IPS DF 6.9 (cell line): ENCODE measurements at places on chromosomes 7 and 10.

DNA sequence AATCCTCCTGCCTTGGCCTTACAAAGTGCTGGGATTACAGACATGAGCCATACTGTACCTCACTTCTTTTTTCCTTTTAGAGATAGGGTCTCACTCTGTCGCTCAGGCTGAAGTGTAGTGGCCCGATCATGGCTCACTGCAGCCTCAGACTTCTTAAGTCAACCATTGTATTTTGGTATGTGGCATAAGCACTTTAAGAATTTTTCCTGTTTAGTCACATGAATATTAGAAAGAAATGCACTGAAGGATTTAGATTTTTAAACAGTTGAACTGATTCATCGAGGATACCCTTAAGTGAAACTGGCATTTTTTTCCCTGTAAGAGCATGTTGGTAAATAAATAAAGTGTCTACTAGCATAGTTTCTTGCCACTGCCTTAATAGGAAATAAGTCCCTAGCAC is 319.3 kb upstream of the CACNA2D1 start:
- DNase-seq, result no peak

- no peak for DNase-seq
Measured at GRCh38 chr10:124827474-124827873, 25.9 kb downstream of the ABRAXAS2 start.

DNA sequence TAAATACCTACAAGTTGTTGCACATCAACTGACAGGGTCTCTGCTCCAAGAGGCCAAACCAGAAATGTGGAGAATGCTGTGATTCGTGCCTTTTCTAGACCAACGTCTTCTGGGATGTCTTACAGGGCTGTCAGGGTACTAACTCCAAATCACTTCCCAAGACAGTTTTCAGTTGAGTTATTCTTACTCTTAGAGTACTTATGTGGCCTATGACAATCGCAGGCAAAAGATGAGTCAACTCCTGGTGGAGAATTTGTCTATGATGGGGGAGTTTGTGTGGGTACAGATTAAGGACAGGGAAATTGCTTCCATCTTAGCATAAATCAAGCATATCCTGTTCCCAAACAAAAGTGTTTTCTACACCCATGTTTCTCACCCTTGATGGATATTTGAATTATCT is 734.8 kb downstream of the TNS3 start:
- DNase-seq, result no peak

GRCh38 chr10:132162021-132162531 is 24.7 kb upstream of the DPYSL4 start:
- no peak for DNase-seq

- no peak for DNase-seq
Measured at GRCh38 chr10:69792341-69792740, 9.4 kb upstream of the COL13A1 start.

- no peak for DNase-seq
Measured at GRCh38 chr7:17963281-17963680, 23.0 kb upstream of the SNX13 start.
